ENCODE measurements at places on chromosomes 13 and 19.
A peak's percentile ranks its signal among the peaks of the same experiment; 100 is the strongest.

DNA sequence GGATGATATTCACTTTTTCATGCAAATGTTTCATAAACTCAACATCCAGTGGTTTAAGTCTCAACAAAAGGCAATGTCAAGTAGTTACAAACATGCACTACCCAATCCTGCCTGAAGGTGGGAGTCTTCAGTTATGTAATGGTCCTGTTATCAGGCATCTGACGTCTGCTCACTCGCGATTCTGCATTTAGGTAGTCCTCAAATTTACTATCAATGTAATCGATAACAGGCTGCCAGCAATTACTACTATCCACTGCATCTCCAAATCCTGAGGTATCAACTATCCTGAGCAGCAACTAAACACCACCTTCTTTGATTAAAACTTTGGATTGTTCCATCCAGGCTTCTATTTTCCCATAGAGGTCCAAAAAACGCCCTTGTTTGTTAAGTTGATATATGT lies 51.2 kb downstream of the NLRP12 start:
- peak; percentile 55 for DNase-seq

GRCh38 chr19:11067356-11068113 lies 21.7 kb upstream of the LDLR start:
- DNase-seq = no peak

- DNase-seq = no peak
Measured at GRCh38 chr19:42158926-42159325, 26.7 kb upstream of the POU2F2 start.

GRCh38 chr13:108728370-108728769 lies 99.0 kb downstream of the MYO16 start:
- no peak for DNase-seq

DNA sequence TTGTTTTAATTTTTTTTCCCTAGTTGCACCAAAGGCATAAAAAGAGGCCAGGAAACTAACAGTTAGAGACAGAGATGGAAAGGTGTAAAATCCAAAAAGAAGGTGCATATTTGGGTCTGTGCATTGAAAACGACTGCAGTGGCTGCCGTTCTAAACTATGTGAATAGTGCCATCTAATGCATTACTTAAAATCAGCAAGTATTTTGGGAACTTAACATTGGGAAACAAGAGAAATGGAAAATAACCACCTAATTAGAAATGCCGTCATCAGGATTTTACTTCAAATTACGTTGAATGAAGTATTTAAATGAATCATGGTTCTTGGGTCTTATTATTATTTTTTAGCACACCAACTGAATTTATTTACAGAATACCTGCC lies 189.5 kb upstream of the MIR17HG start:
- no peak for DNase-seq

DNA sequence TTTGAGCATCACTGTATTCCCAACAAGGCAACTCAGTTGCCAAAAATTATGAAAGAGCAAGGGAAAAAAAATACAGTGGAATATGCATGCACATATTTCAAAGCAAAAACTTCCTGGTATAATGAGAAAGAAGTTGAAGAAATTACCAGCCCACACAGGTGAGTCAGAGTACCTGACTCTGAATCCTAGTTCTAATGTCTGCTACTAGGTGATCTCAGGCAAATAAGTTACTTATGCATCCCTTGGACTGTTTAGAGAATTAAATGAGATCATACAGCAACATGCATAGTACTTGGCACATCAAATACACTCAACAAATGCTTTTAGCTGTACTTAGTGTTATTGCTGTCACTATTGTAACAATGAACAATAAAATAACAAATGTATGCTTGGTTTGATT lies 144.9 kb downstream of the MIPEP start:
- DNase-seq = no peak

DNA sequence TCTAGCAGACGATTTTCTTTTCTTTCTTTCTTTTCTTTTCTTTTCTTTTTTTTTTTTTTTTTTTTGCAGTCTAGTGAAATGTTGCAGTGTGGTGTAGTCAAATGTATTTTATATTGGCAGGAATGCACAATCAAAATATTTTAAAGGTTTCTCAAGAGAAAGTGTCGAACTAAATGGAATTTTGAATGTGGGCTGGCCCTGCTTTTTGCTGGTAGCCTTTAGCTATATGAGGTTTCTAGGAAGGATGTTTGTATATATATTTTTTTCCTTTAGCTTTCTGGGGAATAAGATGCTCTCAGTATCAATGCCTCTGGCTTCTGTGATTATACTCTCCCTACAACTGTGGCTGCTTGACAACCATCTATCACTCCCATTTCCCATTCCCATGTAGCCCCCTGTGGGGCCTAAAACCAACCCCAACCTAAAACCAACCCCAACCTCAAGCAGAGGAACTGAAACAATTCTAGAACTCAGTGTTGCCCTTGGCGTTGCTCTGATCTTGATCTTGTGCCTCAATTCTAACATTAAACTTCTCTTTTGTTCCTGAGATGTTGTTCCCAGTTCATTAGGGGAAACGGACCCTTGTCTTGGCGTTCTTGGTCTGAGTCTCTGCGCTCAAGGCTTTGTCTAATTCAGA lies 27.1 kb downstream of the CYSLTR2 start:
- no peak for DNase-seq

GRCh38 chr13:112447761-112448603 lies 71.8 kb downstream of the SPACA7 start:
- DNase-seq = no peak

DNA sequence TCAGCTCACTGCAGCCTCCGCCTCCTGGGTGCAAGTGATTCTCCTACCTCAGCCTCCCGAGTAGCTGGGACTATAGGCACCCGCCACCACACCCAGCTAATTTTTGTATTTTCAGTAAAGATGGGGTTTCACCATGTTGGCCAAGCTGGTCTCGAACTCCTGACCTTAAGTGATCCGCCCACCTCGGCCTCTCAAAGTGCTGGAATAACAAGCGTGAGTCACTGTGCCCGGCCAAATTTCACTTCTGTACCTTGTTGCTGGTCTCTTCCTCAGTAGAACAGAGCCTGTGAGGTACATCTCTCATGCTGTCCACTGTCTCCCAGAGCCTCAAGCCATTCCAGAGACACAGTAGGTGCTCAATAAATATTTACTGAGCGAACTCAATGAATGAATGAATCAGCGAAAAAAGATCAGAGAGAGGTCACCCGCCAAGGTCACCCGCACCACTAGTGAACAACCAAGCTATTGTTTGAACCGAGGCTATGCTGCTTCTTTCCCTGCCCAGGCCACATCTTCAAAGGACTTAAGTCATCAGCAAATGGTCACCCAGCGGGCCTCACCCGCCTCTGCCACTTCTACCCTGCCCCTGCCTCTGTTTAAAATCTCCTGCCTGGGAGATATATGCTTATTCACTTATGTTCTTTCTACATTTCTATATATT lies 9.3 kb downstream of the TMEM143 start:
- DNase-seq = no peak

Data from CD4-positive, alpha-beta T cell treated with Interleukin-17A for 4 hours (primary cell).